Mesenchymal stem cell (in vitro differentiated cells and primary cell): ENCODE measurements at places on chromosomes 13 and 19.

- DNase-seq, result no peak
Measured at GRCh38 chr13:24745861-24746617, 17.9 kb upstream of the RNF17 start.

- no peak for DNase-seq
Measured at GRCh38 chr13:111897846-111898215, 169.1 kb upstream of the SOX1 start.

DNA sequence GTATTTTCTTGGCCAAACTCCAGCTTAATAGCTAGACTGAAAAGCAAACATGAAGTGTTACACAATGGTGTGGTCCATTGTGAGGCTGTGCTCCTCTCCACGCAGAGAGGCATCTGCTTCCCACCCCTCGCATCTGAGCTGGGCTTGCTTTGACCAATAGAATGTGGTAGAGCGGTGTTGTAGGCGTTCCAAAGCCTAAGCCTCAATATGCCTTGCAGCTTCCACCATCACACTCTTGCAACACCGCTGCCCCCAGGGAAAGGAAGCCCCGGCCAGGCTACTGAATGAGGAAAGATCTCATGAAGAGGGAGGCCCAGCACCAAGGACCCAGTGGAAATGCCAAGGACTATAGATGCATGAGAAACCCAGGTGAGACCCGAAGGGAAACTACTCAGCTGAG, 9.4 kb downstream of the FLT1 start:
- DNase-seq, result no peak

DNA sequence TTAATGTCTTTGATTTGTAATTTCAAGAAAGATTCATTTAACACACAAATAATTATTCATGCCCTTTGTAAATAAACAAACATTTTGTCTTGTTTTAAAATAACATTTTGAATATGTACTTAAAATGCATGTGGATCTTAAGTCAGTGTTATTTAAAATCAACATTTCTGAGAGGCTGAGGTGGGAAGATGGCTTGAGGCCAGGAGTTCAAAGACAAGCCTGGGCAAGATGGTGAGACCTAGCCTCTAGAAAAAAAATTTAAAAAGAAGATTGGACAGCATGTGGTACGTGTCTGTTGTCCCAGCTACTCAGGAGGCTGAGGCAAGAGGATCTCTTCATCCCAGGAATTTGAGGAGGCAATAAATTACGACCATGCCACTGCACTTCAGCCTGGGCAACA, 1268.2 kb downstream of the SLITRK1 start:
- DNase-seq, result no peak

DNA sequence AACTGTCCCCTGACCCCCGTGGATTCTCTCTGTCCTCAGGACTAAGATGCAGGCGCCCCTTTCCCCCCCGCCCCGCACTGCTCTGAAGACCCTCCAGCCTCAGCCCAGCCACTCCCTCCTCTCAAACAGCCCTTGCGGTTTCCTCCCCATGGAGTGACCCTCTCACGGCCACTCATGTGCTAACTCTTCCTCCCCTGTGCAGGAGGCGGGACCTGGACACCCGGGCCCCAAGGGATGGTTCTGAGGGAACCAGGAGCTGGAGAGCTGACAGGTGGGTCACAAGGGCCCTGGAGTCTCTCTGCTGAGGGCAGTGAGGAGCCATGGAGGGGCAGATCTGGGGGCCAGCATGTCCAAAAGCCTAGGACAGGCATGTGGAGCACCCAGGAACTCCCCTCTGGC, 1.9 kb downstream of the ISOC2 start:
- no peak for DNase-seq

- peak; percentile 16 for DNase-seq
Measured at GRCh38 chr19:5692723-5693194, 2.7 kb downstream of the RPL36 start.

DNA sequence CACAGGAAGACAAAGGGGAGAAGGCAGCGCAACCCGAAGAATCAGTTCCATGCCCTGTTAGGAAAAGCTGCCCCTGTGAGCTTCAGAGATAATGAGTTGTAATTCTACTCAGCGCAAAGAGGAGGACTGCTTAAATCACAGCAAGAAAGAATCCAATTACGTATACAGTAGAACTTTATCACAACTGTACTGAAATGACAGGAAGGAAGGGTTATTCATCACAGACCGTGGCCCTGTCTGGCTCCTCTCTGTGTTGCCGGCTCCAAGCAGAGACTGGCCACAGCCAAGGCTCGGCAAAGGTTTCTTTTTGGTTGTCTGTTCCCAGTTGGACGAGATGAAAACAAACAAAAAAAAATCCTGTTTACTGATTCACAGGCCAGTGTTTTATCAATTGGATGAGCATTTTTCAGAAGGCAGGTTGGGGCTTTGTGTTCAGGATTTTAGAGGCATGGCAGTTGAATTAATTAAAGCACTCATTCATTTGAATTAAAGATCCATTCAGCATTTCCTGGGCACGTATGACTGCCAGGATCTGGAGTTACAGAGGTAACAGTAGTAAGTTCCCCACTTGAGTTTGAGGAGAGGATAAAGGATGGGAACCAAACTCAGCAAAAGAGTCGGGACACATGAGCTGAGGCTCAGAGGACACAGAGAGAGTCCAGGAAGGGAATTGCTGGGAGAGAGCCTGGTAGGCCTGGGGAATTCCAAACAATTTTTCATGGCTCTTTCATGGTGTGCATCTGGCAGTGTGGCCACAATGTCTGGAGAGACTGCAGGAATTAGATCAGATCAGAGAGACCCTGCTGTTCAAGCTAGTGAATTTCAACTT, 341.0 kb downstream of the DNAJC15 start:
- DNase-seq, result peak; percentile 88

GRCh38 chr13:46527237-46527636, 25.7 kb upstream of the LRCH1 start:
- DNase-seq, result no peak

DNA sequence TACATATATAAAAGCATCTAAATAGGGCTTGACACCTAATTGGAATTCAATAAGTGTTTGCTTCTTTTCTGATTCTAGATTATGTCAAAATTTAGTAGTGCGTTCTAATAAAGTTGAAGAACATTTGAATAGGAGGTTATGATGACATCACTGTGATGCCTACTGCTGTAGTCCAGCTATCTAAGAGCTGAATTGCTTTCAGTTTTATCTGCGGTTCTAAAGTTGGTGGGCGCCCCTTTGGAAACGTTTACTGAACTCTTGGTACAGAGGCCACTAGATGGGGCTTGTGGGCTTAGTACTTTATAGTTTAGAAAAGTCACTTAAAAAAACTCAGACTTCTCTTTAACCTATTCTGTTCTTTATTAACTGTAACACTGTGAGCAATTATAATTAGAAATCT, 776.9 kb downstream of the GPC5 start:
- peak; percentile 79 for DNase-seq

GRCh38 chr19:23286477-23286876, 36.3 kb upstream of the ZNF724 start:
- no peak for DNase-seq

GRCh38 chr13:37107456-37107855, 2.0 kb upstream of the CSNK1A1L start:
- no peak for DNase-seq

DNA sequence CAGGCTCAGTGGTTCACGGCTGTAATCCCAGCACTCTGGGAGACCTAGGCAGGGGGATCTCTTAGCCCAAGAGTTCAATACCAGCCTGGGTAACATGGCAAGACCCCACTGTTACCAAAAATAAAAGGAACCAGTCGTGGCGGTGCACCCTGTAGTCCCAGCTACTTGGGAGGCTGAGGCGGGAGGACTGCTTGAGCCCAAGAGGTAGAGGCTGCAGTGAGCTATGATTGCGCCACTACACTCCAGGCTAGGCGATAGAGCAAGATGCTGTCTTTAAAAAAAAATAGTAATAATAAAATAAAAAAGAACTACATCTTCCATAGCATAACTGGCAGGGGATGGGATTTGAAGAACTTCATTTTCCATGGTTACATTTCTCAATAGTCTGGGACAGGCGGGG, 3.0 kb downstream of the LYPD3 start:
- no peak for DNase-seq
